Stimulated activated CD4-positive, alpha-beta T cell treated with anti-CD3 and anti-CD28 coated beads, Interleukin-15, amount 100 ng/mL, for 24 hours (primary cell): ENCODE measurements at places on chromosomes 5 and 9.
A peak's percentile ranks its signal among the peaks of the same experiment; 100 is the strongest.

GRCh38 chr9:125440411-125440810 lies 178.8 kb downstream of the GAPVD1 start:
- no peak for DNase-seq

DNA sequence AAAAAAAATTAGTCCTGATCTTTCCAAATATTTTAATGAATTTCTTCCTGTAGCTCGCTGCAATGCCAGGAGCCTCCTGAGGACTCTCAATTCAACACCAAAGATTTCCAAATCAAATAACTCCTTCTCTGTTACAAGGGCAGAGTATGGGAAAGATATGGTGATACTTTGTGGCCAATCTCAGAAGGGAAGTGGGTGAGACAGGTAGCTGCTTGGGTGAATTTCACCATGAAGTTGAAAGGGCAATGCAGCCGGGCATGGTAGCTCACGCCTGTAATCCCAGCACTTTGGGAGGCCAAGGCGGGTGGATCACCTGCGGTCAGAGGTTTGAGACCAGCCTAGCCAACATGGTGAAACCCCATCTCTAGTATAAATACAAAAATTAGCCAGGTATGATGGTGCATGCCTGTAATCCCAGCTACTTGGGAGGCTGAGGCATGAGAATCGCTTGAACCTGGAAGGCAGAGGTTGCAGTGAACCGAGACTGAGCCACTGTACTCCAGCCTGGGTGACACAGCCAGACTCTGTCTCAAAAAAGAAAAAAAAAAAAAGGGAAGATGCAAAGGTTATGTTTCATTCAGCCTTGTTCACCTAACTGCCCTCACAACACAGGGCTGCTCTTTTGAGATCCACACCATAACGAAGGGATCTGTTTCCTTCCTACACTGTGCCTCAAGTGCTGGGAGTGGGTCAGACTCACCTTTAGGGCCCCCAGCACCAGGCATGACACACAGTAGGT lies 58.6 kb downstream of the PTPN3 start:
- DNase-seq: no peak

DNA sequence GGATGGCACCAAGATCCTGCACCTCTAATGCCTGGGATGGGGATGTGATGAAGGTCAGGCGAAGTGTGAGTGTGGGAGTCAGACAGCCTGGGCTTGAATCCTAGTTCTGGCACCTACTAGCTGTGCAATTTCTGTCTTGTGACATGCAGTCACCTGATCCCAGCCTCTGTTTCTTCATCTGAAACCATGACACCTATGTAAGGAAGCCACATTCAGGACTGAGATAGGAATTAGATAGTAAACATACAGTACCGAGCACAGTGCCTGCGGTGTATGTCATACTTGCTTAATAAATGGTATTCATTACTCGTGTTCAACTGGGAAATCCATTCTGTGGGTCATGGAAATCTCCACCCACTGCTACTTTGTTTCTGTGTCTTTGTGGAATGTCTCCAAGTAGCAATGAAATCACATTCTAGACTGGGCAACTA lies 140.6 kb upstream of the STC2 start:
- DNase-seq: no peak

DNA sequence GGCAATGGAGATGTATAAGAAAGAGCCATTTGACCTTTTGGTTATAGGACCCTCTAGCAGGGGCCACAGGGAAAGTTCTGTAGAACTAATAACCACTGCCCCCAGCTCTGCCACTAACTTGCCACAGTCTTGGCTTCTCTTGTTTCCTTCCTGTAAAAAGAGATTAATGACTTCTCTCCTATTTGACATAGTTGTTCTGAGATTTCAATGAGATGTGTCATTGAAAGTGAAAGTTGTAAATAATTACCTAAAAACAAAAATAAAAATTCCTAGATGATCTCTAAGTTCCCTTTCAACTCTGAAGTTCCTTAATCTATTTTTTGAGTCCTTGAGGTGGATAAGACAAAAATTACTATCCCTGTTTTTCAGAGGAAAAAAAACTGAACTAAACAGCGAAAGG lies 1.4 kb upstream of the KIF12 start:
- no peak for DNase-seq

GRCh38 chr5:107415762-107416161 lies 255.0 kb downstream of the EFNA5 start:
- DNase-seq: no peak

DNA sequence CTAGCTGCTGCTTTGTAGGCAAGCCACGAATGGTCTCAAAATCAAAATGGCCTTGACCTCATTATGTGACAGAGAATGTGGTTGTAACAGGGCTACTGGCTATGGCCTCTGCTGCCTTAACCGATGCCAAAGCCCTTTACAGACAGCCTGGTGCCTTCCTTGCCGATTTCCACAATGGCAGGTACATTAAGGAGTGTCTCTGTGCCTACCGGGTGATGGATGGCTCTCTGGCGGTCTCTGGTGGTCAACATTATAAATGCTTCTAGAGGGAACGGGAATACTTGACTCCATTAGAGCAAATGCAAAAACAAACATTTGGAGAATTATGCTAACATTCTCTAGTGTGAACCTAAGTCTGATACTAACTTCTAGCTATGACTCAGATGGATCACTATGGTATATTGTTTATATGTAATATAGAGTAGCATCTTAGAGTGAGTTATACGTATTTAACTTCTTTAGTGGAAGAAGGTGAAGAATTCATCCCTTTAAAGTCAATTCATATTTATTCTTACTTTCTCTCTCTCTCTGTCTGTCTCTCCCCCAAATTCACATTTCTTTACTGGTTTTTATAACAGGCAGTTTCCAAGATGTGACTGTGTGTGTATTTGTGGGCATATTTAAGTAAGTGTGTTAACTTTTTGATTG lies 52.5 kb downstream of the RPS23 start:
- DNase-seq: peak; percentile 67

GRCh38 chr9:77534376-77535057 lies 113.6 kb downstream of the GNA14 start:
- no peak for DNase-seq
